ENCODE measurements at places on chromosomes 6 and 20.

GRCh38 chr6:33286946-33287914 lies 1.8 kb downstream of the WDR46 start:
- DNase-seq: no peak

GRCh38 chr20:63854069-63854765 lies 7.1 kb upstream of the ABHD16B start:
- DNase-seq: no peak

DNA sequence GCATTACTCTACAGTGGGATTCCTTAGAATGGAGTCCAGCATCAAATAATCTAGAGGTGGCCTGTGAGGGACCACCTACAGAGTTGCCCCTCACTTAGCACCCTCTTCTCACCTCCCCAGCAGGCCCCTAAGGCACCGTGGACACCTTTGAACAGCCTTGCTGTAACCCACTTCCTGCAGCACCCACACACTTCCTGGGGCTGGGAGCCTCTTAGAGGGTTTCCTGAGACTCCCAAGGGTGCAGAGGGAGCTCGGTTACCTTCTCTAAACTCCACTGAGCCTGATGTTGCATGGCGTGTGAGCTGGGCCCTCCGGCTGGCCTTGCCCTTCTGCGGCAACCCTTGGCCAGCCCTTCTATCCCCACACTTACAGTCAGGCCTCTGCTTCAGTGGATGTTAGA lies 7.3 kb upstream of the SIRPG start:
- no peak for DNase-seq

GRCh38 chr20:1280195-1281102 lies 14.4 kb downstream of the SNPH start:
- no peak for DNase-seq

GRCh38 chr6:108841377-108841855 lies 6.8 kb upstream of the ARMC2 start:
- no peak for DNase-seq

DNA sequence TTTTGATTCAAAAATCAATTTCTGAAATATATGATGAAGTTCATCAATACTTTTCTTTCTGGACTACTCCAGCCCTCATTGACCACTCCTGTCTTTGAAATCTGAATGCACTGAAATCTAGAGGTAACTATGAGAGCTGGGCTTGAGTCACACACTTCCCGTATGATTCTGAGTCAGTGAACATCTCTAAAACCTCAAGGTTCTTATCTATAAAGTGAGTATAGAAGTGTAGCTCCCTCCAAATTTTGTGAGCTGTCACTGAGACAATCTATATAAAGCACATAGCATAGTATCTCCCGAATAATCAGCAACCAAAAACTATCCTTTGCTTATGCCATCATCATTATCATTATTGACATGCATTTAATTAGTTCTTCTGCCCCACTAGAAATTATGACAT lies 182.4 kb downstream of the TSHZ2 start:
- no peak for DNase-seq

DNA sequence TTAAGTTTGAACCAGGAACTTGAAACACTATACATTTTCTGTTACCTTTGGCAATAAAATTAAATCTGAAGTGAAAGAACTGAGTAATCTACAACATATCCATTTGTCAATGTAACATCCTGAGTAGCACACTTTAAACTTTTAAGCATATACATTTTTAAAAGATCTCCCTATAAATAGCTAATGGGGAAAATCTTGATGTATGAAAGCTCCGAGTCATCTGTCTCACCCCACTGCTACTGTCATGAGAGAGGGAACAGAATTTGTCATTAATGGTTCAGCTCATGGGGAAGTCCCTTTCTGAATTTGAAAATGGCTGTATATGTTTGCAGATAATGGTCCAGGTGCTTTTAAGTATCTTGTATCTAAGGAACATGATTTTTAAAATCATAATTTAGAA lies 55.2 kb upstream of the NOX3 start:
- DNase-seq: no peak

GRCh38 chr20:19099596-19100545 lies 112.6 kb upstream of the SLC24A3 start:
- DNase-seq: no peak

- no peak for DNase-seq
These were observed 13.1 kb downstream of the KCNS1 start for GRCh38 chr20:45087814-45088213.

DNA sequence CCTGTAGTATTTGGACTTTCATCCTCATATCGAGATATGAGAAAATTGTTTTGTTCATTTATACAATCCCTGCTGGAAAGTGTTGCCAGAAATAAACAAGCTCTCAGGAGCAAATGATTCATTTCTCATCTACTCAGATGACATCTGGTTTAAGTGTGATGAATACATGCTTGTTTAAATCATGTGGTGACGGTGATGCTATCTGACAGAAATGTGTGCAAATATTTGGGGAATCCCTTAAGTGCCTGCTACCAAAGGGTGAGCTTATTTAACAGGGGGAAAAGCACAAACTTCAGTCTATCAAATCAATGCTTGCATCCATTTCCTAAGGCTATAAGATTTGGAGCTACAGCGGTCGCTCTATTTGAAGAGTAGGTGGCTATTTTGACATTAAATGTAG lies 368.3 kb upstream of the SASH1 start:
- DNase-seq: no peak

GRCh38 chr6:22372922-22373321 lies 76.1 kb upstream of the PRL start:
- DNase-seq: no peak

Data from activated T-cell treated with anti-CD3 and anti-CD28 coated beads, Interleukin-2, amount 50 U/mL, for 1 hour (primary cell).